ENCODE measurements at places on chromosomes 12 and 14.

- peak; percentile 86 for DNase-seq
Measured at GRCh38 chr14:61269321-61270083, 11.6 kb downstream of the TMEM30B start.

DNA sequence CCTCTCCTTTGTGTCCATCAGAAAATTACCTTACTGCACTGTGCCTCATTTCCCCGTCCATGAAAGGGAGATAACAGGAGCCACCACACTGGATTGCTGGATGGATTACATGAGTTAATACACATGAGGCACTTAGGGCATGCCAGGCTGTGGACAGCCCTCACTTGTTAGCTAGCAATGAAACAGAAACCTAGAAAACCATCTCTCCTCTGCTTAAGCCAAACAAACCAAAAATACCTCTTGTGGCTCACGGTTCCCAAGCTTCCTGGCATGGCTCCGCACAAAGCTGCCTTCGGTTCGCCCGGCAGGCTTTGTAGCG lies 660 bp upstream of the HCFC2 start:
- no peak for DNase-seq

- no peak for DNase-seq
Measured at GRCh38 chr14:51680031-51680430, 28.3 kb downstream of the FRMD6 start.

GRCh38 chr12:98185606-98186005 lies 329.8 kb upstream of the TMPO start:
- DNase-seq, result no peak

GRCh38 chr12:16211731-16212130 lies 65.8 kb downstream of the SLC15A5 start:
- DNase-seq, result no peak

- DNase-seq, result no peak
Measured at GRCh38 chr12:89260841-89261637, 91.3 kb downstream of the DUSP6 start.

- no peak for DNase-seq
Measured at GRCh38 chr14:80901260-80901659, 40.3 kb downstream of the CEP128 start.

DNA sequence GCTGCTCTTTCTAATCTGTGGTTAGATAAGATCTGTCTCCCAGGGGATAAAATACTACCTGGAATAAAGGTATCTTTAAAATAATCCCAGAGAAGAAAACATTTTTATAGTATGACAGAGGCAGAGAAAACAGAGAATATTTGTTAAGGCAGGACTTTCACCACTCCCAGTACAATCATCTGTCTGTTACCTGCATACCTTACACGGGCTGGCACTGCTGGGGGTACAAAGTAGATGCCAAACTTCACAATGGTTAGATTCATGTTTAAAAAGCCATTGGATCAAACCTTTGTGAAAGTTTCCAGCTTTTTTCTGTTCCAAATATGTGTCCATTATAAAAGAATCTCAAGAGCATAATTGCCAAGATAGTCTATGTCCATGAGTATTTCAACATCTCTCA lies 273.6 kb upstream of the BTG1 start:
- no peak for DNase-seq

GRCh38 chr14:32010604-32011125 lies 66.4 kb upstream of the ARHGAP5 start:
- DNase-seq, result peak; percentile 37

DNA sequence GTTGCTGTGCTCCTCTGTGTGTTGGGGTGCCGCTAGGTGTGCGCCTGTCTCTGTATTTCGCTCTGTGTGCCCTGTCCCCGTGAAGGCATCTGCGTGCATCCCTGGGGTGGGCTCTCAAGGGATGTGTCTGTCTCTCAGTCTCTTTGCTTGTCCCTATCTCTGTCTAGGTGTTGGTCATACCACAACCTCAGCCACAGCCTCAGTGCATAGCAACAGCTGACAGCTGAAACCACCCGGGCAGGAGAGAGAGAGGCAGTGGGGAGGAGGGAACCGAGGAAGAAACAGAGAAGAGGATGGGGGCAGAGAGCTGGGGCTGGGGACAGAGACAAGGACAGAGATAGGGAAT lies 953 bp upstream of the NXPH4 start:
- no peak for DNase-seq

- no peak for DNase-seq
Measured at GRCh38 chr12:27523305-27523641, 733 bp upstream of the PPFIBP1 start.

DNA sequence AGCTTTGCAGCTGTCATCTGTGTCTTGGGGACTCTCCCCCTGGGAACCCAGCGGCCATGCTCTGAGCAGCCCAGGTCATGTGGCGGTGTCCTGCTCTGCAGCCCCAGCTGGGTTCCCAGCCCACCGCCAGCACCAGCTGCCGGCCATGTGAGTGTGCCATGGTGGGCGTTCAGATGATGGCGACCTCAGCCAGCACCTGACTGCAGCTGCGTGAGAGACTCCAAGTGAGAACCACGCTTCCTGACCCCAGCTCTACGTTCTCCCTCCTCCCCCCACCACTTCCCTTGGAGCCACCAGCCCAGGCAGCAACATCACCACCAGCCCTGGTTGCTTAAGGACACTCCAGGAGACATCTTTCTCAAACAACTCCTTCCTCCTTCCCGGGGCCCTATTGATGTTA lies 68.8 kb downstream of the SLC24A4 start:
- no peak for DNase-seq

DNA sequence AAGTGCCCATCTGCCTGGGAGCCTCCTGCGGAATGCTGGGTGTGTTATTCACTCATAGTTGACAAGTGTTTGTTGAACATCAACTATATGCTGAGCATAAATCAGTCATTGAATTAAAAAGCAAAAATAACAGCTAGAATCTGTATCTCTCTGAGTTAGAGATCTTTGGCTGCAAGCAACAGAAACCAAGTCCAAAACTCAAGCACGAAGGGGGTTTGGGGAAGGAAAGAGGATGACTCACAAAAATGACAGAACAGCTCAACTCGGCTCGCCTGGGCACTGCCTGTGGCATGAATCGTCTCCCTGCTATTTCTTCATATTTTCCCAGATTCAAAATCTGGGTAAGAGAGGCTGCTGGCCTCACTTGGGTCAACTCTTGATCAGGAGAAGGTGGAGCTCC lies 72.6 kb upstream of the NCOR2 start:
- no peak for DNase-seq

DNA sequence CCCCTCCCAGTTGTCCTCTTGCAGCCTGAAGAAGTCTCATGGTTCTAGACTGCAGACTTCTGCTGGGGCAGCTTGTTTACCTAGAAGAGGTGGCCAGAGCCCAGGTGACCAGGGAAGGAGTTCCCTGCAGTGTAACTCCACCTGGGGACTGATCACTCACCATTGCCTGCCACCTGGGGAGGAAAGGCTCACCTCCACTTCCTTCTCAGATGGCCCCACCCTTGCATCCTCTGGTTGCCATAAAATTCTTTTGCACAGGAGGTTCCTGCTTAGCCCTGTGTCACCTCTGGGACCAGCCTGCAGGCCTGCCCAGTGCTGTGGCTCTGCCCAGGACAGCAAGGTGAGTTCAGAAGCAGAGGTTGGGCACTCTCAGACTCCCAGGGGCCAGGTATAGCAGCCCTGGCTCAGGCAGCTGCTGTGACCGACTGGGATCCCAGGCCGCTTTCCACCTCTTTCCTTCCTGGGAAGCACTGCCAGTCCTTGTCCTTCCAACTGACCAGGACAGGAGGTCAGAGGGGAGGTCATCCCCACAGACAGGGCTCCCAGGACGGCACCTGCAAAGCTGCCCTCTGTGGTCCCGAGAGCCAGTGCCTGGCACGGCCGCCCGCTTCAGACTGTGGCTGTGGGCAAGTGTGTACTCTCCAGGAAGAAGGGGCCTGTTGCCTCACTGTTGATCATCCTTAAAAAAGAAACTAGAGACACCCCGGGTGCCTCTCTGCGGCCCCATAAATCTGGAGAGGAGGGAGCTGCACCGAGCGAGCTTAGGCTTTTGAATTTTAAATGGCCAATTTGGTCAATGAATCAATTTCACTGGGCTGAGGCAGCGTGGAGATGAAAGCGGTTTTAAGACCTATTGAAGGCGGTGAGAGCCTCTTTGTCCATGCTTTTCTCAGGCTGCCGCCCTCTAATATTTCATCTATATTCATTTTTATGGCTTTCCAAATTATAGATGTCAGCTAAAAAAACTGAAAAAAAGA lies 79.5 kb upstream of the C14orf180 start:
- no peak for DNase-seq

DNA sequence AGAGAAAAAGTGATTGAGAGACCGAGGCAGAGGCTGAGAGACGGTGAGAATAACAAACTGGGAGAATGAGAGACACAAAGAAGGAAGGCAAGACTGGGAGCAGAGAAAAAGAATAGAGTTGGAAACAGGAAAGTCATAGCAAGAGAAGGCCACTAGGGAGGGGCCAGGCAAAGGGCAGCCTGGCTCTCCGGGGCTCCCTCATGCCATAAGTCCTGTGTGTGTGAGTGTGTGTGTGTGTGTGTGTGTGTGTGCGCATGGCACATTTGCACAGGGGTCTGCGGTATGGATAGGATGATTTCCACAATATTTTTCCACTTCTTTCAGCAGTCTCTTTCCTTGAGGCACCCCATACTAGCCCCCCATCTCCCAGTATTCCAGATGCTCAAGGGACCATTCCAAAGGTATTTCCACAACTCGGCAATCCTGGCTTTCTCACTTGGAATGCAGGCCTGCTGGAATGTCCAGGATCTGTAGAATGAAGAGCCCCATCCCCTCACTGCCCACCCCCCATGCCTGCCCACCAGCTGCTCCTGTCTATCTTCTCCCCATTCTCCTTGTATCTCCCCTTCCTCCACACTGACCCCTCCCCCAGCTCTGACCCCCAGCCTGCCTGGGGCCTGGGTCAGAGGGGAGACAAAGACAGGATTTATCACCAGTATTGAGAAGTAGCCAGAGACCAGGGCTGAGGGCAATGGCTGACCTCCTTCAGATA lies 9.0 kb downstream of the GPR84 start:
- DNase-seq, result no peak

- DNase-seq, result peak; percentile 7
Measured at GRCh38 chr12:14193639-14194038, 171.8 kb upstream of the ATF7IP start.

GRCh38 chr12:62933220-62933601 lies 1.7 kb downstream of the PPM1H start:
- DNase-seq, result peak; percentile 31

DNA sequence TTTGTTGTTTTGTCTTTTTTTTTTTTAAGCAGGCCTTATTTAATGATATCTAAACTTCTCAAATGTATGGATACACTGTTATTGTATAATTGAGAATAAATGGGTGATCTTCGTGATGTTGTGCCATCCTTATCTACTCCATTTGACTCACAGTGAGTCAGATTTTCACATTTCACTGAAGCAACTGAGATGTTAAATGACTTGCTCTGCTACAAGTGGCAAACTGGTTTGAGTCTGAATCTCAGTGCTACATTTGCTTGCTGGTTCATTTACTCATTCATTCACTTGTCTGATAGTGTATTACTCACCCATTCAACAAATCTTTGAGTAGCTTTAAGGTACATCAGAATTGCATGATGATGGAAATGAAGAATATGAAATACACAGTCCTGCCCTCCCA lies 2.6 kb downstream of the KIAA0586 start:
- no peak for DNase-seq

DNA sequence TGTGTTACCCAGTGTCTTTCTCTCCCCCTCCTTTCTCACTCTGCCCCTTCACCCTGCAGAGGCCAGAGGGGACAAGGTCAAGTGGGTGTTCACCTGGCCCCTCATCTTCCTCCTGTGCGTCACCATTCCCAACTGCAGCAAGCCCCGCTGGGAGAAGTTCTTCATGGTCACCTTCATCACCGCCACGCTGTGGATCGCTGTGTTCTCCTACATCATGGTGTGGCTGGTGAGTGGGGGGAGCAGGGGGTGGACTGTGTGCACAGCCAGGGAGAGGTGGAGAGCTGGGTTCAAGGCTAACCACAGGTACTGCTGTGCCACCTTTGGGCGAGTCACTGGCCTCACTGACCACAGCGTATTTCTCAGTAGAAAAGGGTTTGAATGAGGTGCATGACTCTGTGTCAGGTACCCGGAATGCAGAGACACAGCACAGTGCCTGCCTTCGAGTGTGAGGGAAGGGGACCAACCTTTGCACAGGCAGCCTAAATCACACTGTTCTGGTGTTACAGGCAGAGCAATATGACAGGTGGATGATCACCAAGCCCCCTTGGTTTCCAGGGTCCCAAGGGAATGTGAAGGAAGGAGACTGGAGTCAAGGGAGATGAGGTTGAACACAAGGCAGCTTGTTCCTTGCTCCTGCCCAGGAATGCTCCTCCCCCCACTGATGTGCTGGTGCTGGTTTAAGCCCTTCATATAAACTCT lies 30.8 kb upstream of the RIN3 start:
- DNase-seq, result no peak

- no peak for DNase-seq
Measured at GRCh38 chr14:101019541-101019940, 116.0 kb upstream of the RTL1 start.
